Amniotic stem cell (primary cell): ENCODE measurements at places on chromosomes 4 and X.

DNA sequence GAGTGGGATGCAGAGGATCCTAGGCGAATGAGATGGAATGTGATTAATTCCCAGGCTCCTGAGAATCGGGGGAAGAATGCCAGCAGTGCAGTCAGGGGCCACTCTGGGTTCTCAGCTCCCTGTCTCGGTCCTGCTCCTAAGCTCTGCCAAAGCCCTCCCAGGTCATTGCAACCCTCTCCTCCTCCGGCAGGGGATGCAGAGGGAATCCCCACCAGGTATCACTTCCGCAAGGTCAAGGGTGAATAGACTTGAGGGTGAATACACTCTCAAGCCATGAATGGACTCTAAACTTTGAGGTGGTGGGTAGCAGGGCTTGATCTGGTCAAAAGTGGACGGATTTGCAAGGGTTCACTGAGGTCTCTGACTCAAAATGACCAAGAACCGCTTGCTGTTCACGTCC lies 139.3 kb upstream of the MXRA5 start:
- no peak for DNase-seq

- DNase-seq = no peak
Observed at GRCh38 chrX:150217609-150218008, 145.5 kb upstream of the MAMLD1 start.

- DNase-seq = no peak
Observed at GRCh38 chrX:103630171-103630511, 1.4 kb downstream of the TCEAL1 start.

DNA sequence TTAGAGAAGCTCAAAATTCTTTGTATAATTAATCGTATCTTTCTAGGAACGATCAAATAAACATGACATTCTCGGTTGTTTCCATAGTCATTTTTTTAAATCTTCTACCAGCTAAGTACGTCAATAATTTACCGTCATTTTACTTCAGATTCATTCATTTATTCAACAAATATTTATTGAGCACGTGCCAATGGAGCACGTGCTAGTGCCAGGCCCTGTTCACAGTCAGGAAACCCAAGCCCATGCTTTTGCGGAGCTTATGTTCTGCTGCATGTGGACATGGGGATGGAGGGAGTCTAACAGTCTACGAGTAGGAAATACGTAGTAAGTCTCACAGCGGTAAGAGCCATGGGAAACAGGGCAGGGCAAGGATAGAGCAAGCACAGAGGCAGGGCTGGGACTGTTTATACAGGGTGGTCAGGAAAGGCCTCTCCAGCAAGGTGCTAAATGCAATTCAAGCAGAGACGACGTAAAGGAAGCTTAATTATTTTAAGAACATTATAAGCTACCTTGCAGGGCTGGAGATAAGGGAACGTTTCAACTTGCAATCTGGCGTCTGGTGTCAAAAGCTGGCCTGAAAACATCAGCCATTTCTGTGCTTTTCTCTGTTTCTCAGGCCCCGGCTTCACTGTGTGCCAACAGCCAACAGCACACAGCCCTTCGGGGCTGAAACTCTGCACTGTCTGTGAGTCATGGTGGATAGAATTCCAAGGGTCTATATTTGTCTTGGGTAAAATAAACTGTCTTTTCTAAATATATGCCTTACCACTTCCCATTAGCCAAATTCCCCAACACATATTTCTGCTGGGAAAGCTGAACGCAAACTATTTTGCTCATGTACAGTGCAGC lies 517.1 kb upstream of the ZFP42 start:
- DNase-seq = peak; percentile 43

GRCh38 chr4:36267486-36268268 lies 13.7 kb upstream of the DTHD1 start:
- no peak for DNase-seq

GRCh38 chrX:45900766-45901615 lies 644.2 kb downstream of the ZNF674 start:
- DNase-seq = no peak

DNA sequence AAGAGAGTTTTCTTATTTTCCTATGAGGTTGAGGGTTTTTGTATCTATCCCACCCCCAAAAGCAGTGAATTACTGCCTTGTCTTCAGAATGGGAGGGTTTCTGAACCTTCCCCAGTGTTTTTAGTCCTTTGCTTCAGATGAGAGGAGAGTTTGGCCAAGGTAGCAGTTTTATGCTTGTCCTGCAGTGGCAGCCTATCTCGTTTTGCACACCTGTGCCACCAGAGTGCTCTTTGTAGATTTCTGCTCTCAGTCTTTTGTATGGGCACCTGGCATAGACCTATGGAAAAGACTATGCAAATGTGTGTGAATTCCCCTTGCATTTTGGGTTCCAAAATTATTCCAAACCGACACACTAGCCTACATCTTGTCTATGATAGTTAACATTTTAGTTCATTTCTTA lies 5.8 kb downstream of the TBC1D19 start:
- no peak for DNase-seq

DNA sequence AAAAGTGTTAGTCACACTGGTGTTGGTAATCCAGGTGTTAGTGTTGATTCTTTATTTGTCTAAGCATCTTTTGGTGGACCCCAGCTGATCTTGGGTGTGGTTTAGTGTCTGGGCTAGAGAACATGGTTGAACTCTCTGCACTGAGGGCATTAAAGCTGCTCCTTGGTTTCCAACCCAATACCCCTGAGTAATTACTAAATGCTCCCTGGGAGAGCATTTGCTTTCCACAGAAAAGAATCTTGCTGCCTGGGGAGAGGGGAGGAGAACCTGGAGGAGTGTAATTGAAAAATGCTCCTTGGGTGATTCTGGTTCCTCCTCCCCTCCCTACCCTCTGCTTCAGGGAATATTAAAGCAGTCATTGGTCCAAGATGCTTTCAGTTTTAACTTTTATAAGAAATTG lies 3.1 kb downstream of the GUCY1B1 start:
- no peak for DNase-seq

DNA sequence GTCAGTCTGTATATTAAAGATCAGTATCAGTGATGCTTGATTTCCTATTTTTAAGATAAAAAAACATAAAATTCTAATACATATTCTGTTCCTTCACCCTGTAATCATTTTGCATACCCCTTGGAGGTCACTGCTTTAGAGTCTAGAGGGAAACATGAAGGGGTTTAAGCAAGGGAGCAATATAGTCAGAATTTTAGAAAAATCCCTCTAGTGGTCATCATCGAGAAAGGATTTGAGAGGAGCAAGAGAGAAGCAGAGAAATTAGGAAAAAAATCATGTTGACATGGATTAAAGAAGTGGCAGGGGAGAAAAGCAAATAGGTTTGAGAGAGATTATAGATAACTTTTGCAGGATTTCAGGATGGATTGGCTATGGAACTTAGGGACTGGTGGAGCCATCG lies 11.1 kb downstream of the APEX2 start:
- no peak for DNase-seq

- DNase-seq = no peak
Observed at GRCh38 chr4:166808380-166808779, 425.9 kb downstream of the SPOCK3 start.

- no peak for DNase-seq
Observed at GRCh38 chrX:20143561-20143960, 1.9 kb upstream of the EIF1AX start.

DNA sequence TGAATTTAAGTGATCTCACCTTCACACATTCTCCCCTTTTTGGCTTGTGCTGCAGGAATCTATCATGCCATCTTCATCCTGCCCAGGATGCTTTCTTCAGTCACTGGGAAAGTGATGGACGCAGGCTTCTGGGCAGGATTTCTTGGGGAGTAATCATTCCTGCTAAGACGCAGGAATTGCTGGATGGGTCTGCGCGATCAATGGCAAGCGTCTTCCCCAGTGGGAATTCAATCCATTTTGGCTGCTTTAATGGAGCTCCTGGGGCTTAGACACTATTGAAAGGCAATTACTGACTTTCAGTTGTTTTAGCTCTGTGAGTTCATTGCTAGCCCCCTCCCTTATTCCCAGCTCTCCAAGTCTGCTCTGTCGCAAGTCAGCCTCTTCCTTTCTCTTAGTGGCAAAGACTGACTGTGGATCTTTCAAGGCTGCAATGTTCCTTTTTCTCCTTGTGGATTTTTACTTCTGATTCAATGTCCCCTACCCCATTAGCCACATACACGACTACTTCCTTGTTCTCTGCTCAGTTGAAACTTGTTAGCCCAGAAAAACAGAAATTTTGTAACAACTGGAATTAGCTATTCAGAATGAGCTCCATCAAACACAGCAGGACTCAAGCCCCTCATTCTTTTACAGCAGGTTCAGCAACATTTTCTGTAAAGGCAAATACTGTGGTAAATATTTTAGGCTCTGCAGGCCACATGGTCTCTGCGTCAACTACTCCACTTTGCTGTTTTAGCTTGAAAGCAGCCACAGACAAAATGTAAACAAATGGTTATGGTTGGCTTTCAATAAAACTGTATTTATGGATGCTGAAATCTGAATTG lies 154.9 kb downstream of the ASB9 start:
- no peak for DNase-seq

- DNase-seq = no peak
Observed at GRCh38 chrX:115031989-115032388, 14.6 kb upstream of the IL13RA2 start.

- no peak for DNase-seq
Observed at GRCh38 chr4:83890231-83890630, 354.3 kb downstream of the GPAT3 start.

DNA sequence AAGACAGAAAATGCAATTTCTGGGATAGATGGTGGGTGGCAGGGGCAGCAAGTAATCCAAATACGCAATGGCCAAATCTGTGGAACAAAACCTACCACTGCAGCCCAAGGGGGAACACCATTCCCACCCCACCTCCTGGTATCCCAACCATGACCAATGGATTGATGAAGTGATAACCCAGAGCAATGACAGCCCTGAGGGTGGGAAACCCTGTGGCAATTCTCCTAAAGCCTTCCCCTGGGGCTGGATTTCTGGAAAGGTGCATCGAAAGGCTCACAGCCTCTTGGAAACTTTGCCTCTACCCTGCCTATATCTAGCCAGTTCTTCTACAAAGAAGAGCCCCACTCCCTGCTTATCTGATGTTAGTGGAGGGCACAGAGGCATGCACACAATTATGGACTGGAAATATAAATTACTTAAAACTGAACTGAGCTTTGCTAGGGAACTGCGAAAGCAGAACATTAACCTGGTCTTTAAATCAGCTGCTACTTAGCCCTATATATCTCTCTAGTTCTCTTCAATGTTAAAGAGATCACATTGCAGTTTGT lies 59.9 kb upstream of the TXK start:
- DNase-seq = no peak

DNA sequence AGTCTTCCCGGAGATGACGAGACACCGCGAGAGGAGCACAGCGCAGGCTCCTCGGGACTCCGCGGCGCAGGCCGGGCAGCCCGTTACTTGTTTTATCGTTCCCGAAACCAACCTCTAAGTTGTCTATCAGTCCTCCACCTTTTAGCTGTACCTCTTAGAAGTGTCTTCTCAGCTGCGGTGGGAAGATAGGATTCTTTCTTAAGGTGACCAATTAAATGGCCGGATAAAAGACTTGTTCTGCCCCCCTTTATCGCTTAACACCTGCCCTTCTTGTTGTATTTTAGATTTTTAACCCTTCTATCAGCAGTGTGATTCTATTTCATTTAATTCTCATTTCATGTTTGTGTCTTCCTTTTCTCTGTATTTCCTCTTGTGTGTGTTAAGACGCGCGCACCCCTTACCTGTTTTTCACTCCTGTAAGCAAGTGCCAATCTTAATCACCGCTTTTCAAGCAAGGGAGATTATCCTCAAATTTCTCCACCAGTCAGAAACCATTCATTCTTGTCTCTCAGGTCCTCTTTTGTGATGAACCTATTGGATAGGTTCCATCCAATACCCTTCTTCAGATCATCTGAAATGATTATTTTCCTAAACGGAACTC lies at the start of gene SLC9B2:
Gene SLC9B2, minus strand, starts transcription at position 15 of the 601 bp plus-strand sequence. CDS start 9,211 bp downstream, outside the sequence.
- DNase-seq = no peak

DNA sequence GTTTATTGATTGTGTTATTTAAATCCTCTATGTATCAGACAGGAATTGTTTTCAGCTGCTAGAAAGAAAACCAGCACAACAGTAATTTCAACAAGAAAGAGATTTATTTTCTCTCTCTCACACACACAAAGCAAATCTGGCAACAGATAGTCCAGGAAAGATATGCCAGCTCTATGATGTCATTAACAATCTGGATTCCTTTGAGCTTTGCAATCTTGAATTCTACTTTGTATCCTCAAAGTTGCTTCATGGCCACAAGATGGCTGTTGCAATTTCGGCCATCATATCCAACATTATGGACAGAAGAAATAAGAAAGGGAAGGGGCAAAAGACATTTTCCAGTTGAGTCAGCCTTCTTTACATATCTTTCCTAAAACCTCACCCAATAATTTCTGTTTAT lies 19.8 kb upstream of the FMR1 start:
- no peak for DNase-seq

- no peak for DNase-seq
Observed at GRCh38 chr4:103095080-103095479, 4.6 kb downstream of the BDH2 start.

DNA sequence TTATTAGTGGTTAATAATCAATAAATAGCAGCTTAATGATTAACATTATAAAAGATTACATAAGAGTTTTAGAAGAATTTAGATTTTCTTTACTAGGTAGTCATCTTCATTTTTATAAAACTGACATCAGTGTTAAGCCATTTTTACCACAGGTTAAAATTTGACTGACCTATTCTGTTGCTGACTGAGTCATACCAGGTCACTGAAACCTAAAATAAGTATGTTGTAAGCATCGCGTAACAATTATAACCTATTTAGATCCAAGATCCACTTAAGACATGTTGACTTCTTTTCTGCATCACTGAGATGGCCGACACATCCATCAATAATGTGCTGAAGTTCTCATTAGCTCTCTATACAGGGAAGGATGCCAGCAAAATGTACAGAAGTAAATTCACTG lies 36.7 kb downstream of the ARX start:
- no peak for DNase-seq
